ENCODE measurements at places on chromosomes 11 and 22.

DNA sequence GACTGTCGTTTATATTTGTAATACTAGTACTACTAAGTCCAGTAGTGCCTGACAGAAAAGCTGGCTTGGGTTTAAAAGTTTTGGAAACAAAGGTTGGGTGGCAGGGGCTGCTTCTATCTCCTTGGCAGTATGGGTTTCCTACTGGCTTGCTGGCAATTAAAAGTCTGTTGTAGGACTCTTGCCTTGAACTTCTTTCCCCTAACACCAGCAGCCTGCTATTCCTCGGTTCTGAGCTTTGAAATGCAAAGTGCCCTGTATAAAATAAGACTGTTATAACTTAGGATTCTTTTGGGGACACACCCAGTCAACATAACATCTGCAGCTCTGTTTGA lies 1.3 kb downstream of the RNF169 start:
- no peak for DNase-seq

DNA sequence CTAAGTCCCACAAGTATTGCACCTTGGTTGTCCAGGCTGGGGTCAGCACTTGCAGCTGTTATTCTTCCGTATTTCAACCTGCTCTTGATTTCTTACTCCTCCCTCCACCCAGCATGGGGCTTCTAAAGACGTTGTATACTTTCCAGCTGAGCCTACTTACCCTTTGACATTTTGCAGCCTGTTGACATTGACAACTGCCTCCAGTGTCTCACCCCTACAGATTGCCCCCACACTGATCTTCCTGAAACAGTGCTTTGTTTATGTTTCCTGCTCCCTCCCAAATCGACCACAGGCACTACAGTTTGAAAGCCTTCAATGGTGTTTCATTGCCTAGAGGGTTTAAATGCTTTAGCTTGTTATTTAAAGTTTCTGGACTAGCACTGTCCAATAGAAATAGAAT lies 56.6 kb downstream of the FAM83F start:
- DNase-seq: no peak

DNA sequence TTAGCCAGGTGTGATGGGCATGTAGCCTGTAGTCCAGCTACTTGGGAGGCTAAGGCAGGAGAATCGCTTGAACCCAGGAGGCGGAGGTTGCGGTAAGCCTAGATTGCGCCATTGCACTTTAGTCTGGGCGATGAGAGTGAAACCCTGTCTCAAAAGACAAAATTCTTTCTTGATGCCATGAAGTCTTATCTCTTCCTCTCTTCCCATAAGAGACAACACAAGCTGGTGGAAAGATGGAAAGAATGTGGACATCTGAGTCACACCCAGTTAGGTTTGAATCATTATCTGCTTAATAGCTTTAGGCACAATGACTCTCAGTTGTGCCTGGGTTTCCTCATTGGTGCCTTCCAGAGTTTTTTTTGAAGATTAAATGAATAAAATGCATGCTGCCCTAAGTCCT lies 35.3 kb downstream of the KREMEN1 start:
- DNase-seq: no peak

GRCh38 chr11:96136613-96137298 lies 206.2 kb downstream of the MAML2 start:
- no peak for DNase-seq

DNA sequence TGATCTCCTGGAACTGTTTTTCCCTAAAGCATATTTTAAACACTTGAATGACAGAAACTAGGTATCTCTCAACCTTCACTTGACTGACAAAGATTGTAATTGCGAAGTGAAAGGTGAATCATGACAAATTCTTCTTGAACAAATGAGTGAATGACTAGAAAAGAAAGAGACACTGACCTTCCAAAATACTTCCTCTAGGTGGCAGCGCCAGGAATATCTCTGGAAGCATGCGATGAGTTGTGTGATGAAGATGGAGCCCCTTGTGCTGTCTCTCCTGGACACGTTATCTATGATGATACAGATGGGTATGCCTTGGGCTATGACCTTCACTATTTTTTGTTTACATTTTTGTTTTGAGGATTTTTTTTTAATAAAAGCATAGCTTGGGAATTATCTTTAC lies 7.0 kb upstream of the CASP12 start:
- no peak for DNase-seq

DNA sequence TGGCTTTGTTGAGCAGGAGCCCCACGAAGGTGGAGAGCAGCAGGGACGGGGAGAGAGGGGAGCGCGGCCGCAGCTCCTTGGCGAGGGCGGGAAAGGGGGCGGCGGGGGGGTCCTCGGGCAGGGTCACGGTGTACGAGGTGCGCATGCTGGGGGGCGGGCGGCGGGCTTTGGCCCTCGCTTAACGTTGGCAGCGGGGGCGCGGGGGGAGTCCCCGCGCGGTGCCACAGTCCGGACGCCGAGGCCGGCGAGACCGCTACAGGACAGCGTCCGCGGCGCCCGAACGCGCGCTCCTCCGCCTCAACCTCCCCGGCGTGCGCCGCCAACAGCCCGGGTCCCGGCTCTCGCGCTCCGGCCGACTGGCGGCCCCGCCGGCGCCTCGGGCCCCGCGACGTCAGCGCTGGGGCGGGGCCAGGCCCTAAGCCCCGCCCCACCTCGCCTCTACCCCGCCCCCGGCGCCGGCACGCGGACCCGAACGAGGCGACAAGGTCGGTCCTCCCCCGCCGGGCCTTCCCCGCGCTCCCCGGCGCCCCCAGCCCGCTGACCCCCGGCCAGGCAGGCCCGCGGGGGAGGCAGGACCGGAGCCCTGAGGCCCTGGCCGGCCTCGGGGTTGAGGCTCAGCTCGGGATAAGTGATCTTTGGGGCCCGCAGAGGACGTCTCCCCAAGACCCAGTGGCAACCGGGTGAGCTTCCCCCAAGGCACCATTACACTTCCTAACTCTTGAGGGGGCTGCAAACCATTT lies 17.5 kb downstream of the USP2 start:
- no peak for DNase-seq

DNA sequence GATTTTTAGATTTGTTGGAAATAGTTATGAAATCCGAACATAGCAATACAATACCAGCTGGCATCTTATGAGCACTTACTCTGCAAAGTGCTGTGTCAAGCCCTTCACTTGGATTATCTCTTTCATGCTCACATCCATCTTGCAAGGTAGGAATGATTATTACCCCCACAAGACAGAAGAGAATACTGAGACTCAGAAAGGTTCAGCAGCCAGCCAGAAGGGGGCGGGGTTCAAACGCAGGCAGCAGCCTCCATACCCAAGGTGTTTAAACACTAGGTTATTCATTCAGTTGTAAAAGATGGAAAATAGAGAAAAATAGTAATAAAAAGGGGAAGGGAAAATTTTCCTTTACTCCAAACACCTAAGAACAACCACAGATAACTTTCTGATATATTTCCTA lies 158.5 kb downstream of the CCDC34 start:
- no peak for DNase-seq

DNA sequence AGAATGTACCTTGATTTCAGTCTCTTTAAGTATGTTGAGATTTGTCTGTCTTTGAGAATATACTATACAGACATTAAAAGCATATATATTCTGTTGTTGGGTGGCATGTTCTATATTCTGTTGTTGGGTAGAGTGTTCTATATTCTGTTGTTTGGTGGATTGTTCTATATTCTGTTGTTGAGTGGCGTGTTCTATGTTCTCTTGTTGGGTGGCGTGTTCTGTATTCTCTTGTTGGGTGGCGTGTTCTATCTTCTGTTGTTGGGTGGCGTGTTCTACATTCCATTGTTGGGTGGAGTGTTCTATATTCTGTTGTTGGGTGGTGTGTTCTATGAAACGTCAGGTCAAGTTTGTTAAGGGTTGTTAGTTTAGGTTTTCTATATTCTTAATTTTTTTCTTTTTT lies 27.1 kb upstream of the CTTN start:
- DNase-seq: no peak

GRCh38 chr11:125299061-125299615 lies 134.6 kb downstream of the PKNOX2 start:
- no peak for DNase-seq

GRCh38 chr11:74577624-74578396 lies 14.6 kb upstream of the POLD3 start:
- DNase-seq: no peak

GRCh38 chr11:115636753-115637527 lies 132.7 kb upstream of the CADM1 start:
- DNase-seq: no peak

- DNase-seq: no peak
Observed at GRCh38 chr11:59849129-59849528, 3.8 kb upstream of the CBLIF start.

DNA sequence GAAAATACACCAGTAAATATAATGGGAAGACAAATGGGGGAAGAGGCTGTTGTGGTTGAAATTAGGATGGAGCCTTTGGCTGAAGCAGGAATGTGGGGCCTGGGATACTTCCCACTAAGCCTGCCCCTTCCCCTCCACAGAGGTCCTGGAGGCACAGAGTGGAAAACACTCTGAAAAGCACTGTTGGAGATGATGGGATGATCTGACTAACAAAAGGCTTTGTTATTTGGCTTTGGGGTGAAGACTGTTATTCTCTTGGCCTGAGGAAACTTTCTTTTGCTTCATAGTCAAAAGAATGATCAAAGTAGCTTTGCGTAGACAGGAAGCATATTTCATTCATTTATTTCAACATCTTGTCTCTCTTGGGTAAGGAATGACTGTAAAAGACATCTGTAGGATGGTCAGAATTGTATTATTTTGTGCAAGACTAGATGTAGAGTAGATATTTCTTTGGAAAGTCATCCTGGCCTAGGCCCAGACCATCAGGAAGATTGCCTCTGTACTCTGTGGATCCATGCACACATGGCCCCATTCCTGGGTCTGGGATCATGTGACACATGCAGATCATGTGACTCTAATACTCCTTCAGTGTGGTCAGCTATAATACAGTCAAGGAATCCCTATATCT lies 111.4 kb downstream of the SPON1 start:
- DNase-seq: no peak

DNA sequence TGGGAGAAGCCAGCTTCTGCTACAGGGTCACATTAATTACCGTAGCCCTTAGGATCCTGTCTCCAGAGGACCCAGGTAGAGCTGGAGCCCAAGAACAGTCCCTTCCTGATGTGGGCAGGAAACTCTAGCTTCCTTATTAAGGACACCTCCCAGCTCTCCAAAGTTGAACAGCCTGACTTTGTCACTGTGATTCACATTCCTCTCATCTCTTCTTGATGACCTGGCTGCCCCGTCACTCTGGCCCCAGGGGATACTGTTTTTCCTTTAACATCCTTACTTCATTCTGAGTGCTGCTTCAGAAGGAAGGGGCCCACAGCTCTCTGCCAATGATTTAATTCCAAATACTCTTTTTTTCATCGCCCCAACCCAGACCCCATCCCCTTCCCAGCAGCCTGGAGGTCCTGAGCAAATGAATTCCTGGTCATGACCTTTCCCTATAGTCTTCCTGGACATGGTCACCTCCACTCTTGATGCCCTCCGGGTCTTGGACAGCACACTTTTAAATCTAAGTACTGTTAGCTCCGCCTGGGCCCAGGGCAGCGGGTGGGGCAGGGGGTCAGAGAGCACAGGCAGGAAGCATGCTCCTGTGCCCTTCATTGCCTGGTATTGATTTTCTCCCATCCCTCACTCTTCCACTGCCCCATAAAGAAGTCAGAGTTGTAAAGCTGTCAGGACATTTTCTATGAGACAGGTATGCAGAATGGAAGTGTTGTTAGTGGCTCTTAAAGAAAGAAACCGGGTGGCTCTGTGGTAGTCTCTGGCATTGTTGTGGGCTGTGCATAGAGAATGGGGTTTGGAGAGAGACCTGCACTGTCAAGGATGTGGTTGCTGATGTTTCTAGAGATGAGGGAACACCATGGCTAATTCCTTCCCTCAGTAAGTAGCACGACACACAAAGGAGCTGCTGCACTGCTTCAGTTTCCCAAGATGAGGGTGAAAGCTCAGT lies 22.3 kb upstream of the SPON1 start:
- no peak for DNase-seq

DNA sequence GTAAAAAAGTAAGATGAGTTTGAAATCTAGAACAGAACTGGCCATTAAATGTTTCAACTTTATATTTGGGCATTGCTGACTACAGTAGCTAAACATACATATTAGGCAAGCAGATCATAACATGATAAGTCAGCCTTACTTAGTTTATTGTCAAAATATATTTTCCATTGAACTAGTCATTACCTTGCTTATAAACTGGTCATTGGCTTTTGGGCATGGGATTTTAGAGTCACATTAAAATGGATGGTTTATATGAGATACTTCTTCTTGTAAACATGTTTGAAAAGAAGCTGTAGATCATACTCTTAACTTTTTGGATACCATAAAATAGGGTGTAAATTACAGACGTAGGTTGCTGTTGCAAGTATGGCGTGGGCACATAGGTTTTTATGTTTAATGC lies 2.7 kb downstream of the HIPK3 start:
- no peak for DNase-seq

DNA sequence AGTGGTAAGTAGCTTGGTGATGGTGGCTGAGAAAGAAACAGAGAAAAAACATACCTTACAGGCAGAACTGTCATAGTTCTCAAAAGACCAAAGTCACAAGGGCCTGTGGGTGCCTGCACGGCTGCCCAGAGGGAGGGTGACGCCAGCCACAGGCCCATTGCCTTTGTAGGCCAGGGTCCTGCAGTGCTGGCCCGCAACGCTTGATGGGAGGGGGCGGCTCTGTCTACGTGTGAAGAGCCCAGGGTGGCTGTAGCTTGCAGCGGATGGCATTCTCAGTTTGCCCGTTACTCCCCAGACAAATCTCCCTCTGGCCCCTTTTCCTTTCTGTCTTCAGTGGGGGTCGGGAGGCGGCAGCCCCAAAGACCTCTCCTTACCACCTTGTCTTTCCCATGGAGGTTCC lies 24.7 kb upstream of the B3GAT1 start:
- no peak for DNase-seq

GRCh38 chr22:45896964-45897538 lies 79.9 kb downstream of the WNT7B start:
- no peak for DNase-seq

DNA sequence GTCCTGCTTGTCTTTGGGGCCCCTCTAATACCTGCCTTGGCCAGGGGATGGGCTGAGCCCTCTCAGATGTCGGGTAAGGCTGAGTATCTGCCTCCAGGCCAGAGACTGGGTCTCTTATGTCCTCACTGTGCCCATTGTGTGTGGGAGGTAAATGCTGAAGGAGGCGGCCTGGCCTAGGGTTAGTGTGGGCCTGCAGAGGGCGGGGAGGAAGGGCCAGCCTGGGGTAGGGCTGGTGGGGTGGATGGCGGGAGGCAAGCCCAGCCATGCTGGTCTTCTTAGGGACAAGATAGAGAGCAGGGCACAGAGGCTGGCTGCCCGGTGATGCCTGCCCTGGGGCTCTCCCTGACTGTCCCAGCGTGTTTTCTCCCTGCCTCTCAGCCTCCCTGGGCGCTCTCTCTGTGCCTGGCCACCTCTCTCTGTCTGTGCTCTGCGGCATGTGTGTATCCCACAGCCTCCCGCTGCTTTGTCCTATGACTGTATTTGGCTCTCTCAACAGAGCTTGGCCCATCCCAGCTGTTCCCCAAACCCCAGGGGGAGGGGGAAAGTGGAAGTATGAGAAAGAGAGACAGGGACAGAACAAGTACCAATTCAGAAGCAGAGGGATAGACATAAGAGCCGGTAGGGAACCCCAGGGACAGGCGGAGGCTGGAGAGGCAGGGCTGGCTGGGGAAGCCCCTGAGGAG lies 57.0 kb downstream of the PDE2A start:
- no peak for DNase-seq

All from SW480 (cell line).